CD4-positive, alpha-beta T cell (primary cell): ENCODE measurements at places on chromosomes 7 and 10.

DNA sequence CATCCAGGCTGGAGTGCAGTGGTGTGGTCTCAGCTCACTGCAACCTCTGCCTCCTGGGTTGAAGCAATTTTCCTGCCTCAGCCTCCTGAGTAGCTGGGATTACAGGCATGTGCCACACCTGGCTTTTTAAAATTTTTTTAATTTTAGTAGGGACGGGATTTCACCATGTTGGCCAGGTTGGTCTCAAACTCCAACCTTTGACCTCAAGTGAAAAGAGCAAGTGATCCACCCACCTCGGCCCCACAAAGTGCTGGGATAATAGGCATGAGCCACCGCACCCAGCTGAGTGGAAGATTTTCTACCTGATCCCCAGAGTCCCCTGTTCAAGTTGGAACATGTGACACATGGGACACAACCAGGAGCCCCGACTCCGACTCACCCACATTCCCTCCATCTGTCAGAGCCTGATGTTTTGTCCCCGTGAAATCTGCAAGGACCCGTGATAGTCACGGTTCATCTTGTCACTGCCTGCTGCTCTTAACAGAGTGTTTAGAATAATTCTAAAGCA lies 104.5 kb downstream of the SMURF1 start:
- H3K4me3 ChIP-seq = no peak overlapping the region
- no peak overlapping the region for H3K27ac ChIP-seq
- H3K27me3 ChIP-seq = no peaks in the 10 kb centered on the region

DNA sequence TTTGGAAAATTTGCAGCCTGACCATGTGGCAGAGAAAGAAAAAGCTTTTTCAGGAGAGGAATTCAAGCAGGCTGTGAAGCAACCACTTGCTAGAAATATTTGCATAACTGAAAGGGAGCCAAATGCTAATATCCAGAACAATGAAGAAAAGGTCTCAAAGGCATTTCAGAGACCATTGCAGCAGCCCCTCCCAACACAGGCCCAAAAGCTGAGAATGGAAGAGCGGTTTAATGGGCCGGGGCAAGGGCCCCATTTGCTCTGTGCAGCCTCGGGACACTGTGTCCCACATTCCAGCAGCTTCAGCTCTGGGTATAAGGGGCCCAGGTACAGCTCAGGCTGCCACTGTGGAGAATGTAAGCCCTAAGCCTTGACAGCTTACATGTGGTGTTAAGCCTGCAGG lies 918.1 kb upstream of the POT1 start:
- H3K36me3 ChIP-seq = no peaks in the 10 kb centered on the region
- no peaks in the 10 kb centered on the region for H3K27me3 ChIP-seq
- no peak overlapping the region for H3K27ac ChIP-seq
- DNase-seq = no peak
- H3K4me3 ChIP-seq = no peak overlapping the region
- H3K4me1 ChIP-seq = no peaks in the 10 kb centered on the region

DNA sequence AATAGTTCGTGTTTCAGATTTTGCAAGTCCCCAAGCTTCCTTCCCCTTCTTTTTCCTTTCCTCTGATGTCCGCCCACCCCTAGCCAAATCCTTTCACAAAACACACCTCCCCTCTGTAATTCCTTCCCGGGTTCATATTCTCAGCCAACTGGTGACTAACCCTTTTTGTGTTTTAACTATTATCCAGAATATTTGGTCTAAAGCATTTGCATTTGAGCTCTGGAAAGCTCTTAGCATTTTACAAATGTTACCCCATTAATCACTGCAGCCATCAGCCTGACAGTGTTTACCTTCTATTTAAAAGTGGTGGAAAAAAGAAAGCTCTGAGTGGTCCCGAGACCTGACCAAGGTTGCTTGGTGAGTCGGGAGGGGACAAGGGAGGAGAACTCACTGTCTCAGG lies 139.0 kb downstream of the CREB5 start:
- DNase-seq = no peak
- no peak overlapping the region for H3K27ac ChIP-seq
- H3K4me1 ChIP-seq = no peaks in the 10 kb centered on the region
- H3K27me3 ChIP-seq = peaks cover 4% of the 10 kb centered on the region

- H3K27me3 ChIP-seq = peaks cover 5% of the 10 kb centered on the region
- no peaks in the 10 kb centered on the region for H3K36me3 ChIP-seq
- no peak overlapping the region for H3K27ac ChIP-seq
- no peaks in the 10 kb centered on the region for H3K4me1 ChIP-seq
- H3K4me3 ChIP-seq = no peak overlapping the region
These were observed 55.2 kb downstream of the DOCK4 start for GRCh38 chr7:112150823-112151641.

GRCh38 chr7:145692237-145692950 lies 424.2 kb upstream of the CNTNAP2 start:
- H3K27ac ChIP-seq = no peak overlapping the region
- no peak overlapping the region for H3K4me3 ChIP-seq
- no peaks in the 10 kb centered on the region for H3K4me1 ChIP-seq
- no peaks in the 10 kb centered on the region for H3K36me3 ChIP-seq

DNA sequence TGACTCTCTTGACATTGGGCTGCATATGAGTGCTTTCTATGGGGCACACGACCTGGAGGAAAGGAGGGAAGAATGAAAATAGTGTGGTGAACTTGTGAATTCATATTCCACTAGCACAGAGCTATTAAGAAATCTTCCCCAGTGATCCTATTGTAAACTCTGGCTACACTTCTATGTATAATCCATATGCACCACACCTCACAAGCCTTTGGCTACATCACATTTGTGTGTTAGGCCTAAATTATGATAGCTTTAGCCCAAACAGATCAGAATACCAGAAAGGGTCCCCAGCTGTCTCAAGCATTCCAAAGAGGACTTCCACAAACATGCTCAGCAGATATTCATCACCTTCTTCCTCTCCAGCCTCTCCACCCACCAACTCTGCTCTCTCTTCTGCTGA lies 9.7 kb upstream of the IFIT1B start:
- DNase-seq = no peak
- H3K4me1 ChIP-seq = peaks cover 7% of the 10 kb centered on the region
- no peaks in the 10 kb centered on the region for H3K27me3 ChIP-seq
- H3K27ac ChIP-seq = no peak overlapping the region

DNA sequence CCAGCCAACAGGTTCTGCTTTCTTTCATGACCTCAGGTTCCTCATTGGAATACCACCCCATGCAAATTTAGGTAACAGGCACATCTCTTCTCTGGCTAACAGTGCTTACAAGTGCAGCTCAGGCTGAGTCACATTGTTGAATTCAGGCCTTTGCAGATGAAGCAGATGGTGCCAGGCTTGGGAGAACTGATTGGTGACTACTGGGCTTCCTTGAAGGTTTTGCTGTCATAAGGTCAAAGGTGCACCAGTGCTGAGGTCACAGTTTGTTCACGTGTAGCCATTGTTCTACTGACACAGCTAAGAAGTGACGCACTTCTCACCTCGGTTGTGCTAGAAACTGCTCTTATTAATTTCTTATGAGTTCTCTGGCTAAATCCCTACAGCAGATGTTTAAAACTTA lies 128.6 kb upstream of the BMPER start:
- no peak for DNase-seq
- H3K27me3 ChIP-seq = no peaks in the 10 kb centered on the region
- no peaks in the 10 kb centered on the region for H3K36me3 ChIP-seq
- no peaks in the 10 kb centered on the region for H3K4me1 ChIP-seq

DNA sequence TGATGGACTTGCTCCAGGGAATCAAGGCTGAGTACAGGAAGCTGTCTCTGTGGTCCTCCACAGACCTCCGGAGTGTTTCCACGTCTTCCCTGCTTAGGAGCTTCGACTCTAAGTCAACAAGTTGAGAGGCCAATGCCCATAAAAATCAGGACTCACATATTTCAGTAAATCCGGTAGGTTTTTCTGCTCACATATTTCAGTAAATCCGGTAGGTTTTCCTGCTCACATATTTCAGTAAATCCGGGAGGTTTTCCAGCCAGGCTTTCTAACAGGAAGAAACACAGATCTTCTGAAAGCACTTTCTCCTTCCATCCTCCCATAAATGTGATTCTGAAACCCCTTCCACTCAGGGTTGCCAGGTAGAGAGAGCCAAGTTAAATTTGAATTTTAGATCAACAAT lies 340.1 kb upstream of the SHH start:
- H3K27ac ChIP-seq = no peak overlapping the region
- no peaks in the 10 kb centered on the region for H3K4me1 ChIP-seq
- no peak for DNase-seq
- no peaks in the 10 kb centered on the region for H3K27me3 ChIP-seq
- H3K4me3 ChIP-seq = no peak overlapping the region

DNA sequence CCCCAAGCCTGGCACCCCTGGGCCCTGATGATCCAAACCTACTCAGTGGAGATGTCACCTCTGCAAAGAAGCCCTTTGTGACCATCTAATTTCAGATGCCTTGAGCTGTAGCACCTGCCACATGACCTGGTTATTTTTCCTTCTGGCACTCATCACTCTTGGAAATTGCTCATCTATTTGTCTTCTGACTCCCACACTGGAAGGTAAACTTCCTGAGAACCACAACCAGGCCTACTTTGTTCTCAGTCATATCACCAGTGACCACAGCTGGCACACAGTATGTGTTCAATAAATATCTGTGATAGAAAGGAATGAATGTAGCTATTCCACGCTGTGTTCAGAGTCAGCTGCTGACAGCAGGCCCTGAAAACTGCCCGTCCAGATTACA lies 97.1 kb downstream of the SH3PXD2A start:
- H3K36me3 ChIP-seq = no peaks in the 10 kb centered on the region
- H3K27ac ChIP-seq = no peak overlapping the region
- H3K4me1 ChIP-seq = peaks cover 53% of the 10 kb centered on the region
- H3K4me3 ChIP-seq = no peak overlapping the region

GRCh38 chr10:29688230-29688661 lies 53.5 kb upstream of the SVIL start:
- H3K4me1 ChIP-seq = peaks cover 24% of the 10 kb centered on the region
- no peak overlapping the region for H3K27ac ChIP-seq
- no peaks in the 10 kb centered on the region for H3K27me3 ChIP-seq
- DNase-seq = no peak

- H3K27me3 ChIP-seq = no peaks in the 10 kb centered on the region
- H3K4me1 ChIP-seq = no peaks in the 10 kb centered on the region
- H3K27ac ChIP-seq = no peak overlapping the region
These were observed 1093.0 kb downstream of the GATA3 start for GRCh38 chr10:9147475-9147874.
